Activated CD4-positive, alpha-beta T cell treated with anti-CD3 and anti-CD28 coated beads, Interleukin-2, amount 10 ng/mL, durations not matched to agents 7 days and 5 days (primary cell): ENCODE measurements at places on chromosomes 13 and 19.

GRCh38 chr13:100707818-100708740 lies 33.5 kb upstream of the TMTC4 start:
- no peak for DNase-seq

- DNase-seq = no peak
Observed at GRCh38 chr19:4649392-4650047, 10.2 kb downstream of the TNFAIP8L1 start.

- DNase-seq = no peak
Observed at GRCh38 chr19:3852614-3853254, 16.1 kb downstream of the ZFR2 start.

DNA sequence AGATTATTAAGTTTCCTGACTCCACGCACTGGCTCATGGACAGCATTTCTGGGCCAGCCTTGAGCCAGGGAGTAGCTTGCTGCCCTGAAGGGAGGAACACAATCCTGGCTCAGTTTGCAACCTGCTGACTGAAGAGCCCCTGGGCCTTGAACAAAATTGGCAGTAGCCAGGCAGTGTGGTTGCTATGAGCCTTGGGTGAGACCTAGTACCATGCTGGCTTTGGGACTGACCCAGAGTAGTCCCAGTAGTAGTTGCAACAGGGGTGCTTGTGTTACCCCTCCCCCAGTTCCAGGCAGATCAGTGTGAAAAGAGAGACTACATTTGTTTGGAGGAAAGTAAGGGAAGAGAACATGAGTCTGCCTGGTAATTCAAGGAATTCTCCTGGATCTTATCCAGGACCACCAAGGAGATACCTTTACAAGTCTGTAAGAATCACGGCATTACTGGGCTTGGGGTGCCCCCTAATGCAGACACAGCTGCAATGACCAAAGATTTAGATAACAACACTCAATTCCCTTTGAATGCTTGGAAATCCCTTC lies 22.0 kb downstream of the ITGBL1 start:
- DNase-seq = no peak

DNA sequence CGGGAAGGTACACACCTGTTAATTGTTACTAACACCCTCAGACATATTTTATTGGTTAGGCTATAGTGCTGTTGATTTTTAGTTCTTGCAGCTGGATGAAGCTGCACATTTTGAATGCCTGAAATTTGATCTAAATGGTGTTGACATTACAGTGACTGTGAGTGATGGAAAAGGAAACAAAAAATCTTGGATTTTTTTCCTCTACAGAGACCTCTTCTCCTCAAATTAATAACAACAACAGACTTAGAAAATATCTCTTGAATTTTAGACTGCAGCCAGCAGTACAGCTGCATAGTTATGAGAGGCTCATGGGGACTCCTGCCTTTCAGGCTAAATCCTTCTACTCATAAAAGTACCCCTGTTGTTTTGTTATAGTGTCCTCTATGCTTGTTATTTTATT lies 500.5 kb upstream of the SPRY2 start:
- DNase-seq = no peak

DNA sequence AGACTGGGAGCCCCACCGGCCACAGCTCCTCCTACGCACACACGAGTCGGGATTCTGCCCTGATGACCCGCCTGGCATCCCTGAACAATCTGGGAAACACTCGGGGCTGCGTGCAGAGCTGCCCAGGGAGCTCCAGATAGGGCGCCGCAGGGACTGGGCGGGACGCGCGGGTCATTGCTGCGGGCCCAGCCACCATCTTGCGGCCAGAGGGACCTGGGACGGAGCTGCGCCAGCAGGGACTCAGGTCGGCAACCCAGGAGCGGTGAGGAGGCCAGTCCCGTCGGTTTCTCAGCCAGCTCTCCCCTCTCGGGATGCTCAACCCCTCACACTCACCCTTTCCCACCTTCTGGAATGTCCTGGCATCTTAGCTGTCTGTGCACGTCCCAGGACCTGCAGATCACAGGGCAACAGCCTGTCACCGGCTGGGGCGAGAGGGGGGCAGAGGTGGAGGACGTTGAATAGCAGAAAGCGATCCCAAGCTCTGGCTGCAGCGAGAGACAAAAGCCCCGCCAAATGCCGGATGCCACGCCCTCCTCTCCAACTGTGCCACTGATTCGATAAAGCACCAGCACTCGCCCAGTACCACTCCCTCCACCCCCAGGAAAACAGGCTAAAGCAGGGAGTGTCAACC lies 20.4 kb upstream of the ZNF91 start:
- no peak for DNase-seq

- no peak for DNase-seq
Observed at GRCh38 chr19:58394821-58395219, 636 bp upstream of the RNF225 start.

DNA sequence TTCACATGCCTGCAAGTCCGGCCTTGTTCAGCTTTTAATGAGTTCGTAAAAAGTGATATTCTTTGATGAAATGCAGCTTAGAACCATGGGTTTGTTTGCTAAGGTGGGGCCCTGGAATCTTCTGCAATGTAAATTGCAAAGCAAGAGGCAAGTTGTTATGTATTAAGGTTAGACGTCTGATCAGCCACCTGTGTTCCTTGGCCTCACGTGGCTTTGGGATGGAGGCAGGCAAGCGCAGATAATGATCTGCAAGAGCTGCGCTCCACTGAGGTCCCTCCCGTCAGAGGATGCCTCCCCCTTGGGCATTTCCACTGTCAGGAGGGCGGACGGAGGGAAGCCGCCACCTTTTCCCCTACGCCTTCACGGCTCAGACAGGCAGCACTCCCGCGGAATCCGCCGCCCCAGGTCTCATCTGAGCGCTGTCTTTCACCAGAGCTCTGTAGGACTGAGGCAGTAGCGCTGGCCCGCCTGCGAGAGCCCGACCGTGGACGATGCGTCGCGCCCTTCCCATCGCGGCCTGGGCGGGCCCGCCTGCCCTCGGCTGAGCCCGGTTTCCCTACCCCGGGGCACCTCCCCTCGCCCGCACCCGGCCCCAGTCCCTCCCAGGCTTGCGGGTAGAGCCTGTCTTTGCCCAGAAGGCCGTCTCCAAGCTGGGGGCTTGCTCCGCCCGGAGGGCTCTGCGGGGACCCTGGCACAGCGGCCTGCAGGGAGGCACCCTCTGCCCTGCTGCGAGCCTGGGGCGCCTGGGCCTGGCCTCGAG lies 110.9 kb downstream of the CRYL1 start:
- DNase-seq = no peak

DNA sequence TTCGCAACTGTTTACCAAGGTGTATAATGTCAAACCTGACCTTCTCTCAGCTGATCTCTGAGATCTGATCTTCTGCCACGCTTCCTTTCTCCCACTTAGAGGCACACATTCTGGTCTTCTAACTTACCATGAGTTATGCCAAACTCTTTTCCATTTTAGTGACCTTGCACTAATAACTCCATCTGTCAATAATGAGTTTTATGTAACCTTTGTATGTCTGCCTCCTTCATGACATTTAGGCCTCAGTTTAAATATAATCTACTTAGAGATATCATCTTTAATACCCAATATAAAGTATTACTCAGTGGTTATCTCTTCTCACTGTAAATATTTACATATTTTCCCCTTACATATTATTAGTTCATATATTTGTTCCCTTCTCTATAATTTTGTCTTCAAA lies 827.5 kb upstream of the PCDH20 start:
- no peak for DNase-seq

- DNase-seq = no peak
Observed at GRCh38 chr13:77416666-77417212, 89.8 kb upstream of the MYCBP2 start.

- peak; percentile 62 for DNase-seq
Observed at GRCh38 chr19:35044317-35045117, 3.0 kb downstream of the HPN start.

GRCh38 chr19:16115301-16116039 lies 3.8 kb downstream of the RAB8A start:
- DNase-seq = no peak

DNA sequence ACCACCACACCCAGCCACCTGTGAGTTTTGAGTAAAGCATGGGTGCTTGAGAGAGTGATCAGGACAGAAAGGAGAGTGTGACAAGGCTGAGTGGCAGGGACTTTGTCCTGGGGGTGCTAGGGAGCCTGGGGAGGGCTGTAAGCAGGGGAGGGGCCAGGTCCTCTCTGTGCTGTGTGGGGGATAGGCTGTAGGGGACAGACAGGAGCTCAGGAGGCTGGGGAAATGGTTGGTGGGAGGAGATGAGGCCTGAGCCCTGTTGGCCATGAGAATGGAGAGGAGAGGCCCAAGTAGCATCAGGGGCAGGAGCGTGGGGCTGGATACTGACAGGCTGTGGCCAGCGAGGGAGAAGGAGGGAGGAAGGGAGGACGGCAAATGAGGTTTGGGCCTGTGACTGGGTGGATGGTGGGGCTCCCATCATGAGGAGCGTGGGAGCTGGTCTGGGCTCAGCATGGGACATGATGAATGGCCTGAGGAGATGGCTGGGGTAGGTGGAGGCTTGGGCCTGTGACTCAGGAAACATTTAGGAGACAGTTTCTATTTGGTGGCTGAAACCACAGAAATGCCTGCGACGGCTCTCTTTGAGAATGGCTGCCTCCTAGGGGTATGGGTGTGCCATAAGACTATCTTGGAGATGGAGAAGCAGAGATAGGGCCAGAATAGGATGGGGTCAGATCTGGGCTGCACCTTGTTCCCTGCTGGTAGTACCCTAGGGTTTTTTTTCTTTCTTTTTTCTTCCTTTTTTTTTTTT lies 25.0 kb downstream of the GRIN2D start:
- DNase-seq = no peak

- no peak for DNase-seq
Observed at GRCh38 chr19:44813841-44814470, 5.1 kb downstream of the BCAM start.

GRCh38 chr13:26758496-26759157 lies 2.0 kb downstream of the GPR12 start:
- no peak for DNase-seq

DNA sequence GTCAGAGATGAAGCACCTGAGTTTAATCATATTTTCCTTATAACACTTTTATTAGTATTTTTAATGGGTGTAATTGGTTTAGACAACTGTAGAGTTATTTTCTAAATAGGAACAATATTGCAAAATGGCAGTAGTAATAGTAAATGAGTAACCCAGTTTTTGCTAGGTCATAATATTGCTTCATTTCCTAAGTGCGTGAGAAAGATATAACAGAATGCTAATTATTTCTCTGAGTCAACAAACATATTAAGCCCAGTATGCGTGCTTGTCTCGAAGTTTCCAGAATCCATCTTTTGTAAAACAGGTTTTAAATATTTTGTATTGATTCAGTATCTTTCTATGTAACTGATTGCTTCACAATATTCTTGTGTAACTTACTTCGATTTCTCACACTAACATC lies 315.3 kb downstream of the MYO16 start:
- DNase-seq = no peak
